ENCODE measurements at places on chromosomes 11 and 22.

DNA sequence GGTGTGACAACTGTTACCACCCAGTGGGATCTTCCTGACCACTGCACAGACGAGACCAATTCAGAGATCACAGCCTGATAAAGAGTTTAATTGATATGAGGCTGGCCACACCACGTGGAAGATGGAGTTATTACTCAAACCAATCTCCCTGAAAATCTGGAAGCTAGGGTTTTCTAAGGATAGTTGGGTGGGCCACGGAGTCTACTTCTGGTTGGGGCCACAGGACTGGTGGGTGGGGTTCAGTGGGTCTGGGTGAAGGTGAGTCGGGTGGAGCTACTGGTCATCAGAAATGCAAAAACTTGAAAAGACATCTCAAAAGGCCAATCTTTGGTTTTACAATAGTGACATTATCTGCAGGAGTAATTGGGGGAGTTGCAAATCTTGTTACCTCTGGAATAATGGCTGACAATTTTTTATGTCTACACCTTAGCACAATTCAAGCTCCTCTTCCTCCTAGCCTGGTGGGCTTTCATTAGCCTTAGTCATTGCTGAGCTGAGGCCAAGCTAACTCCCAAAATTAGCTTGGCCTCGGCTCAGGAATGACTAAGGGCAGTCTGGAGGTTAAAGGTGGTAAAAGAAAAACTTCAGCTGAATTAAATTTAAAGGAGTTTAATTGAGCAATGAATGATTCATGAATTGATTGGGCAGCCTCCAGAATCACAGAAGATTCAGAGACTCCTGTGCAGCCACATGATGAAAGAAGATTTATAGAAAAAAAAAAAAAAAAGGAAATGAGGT lies 13.1 kb downstream of the C11orf96 start:
- DNase-seq, result no peak

- no peak for DNase-seq
Observed at GRCh38 chr11:70661761-70662501, 263.6 kb downstream of the CTTN start.

DNA sequence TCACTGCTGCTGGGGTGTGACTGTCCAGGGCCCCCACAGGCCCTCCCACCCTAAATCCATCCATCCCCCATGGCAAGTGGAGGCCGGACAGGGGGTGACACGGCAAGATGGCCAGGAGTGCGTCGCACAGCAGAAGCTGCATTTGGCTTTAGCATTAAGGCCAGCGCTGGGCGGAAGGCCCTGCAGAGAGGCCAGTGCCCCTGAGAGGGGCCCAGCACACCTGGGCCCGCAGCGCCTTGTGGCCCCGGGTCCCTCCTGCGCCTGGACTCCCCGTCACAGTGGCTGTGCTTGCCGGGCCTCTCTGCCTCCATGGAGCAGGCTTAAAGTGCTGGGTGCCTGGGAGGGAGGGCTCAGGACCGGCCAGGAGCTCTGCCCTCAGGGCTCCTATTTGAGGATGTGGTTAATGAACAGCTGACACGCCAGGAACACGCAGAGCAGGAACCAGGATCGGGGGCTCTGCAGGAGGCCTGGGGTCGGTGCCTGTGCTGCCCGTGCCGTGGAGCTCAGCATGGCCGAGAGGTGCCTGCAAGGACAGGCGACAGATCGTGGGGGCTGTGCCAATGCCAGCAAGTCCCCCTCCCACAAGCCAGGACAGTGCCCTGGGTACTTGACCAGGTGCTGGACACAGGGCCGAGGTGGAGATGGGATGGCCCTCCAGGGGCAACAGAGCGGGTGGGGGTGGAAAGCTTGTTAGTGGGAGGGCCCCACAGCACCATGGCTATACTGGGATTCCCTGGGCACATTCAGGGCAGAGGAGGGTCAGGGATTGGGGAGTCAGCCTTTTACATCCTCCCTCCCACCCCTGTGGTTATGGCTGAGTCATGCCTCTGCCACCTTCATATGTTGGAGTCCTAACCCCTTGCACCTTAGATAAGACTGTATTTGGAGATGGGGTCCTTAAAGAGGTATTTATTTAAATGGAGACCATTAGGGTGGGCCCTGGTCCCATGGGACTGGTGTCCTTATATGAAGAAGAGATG lies 30.9 kb upstream of the CARS1 start:
- no peak for DNase-seq

DNA sequence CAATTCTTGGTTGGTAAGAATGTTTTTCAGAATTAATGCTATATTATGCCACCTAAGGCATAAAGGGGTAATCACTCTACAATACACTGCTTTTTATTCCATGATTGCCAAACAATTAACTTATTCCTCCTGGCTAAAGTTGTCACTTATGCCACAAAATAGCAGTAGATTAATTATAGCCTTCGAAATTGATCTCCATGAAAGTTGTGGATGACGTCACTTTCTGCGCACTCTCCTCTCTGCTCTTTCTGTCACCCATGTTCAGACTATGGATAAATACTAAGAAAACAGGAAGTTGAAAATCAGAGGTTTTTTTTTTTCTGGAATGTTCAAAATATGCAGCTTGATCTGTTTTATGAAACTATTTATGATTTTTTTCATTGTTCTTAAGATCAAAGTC lies 790.1 kb upstream of the CNTN5 start:
- no peak for DNase-seq

GRCh38 chr22:31826443-31826842 lies 72.6 kb downstream of the DEPDC5 start:
- DNase-seq, result no peak

DNA sequence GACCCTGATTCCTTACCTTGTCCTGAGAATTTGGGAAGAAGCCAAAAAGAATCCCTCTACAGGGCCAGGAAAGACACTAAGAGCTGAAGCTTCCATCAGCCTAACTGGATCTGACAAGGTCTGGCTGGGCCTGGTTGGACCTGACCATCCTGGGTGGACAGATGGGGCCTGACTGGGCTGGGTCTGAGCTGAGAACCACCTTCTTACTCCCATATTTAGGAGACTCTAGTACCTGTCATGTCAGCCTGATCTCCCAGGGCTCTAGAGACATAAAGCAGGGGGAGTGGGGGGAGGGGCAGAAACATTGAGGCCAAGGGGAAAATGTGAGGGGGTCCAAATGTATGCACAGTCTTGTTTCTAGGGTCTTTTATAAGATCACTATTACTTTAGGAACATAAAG lies 129.9 kb downstream of the BUD13 start:
- DNase-seq, result no peak

GRCh38 chr11:707817-708420 lies 1.9 kb downstream of the EPS8L2 start:
- DNase-seq, result no peak

- DNase-seq, result no peak
Observed at GRCh38 chr11:19435306-19435989, 194.7 kb upstream of the E2F8 start.

DNA sequence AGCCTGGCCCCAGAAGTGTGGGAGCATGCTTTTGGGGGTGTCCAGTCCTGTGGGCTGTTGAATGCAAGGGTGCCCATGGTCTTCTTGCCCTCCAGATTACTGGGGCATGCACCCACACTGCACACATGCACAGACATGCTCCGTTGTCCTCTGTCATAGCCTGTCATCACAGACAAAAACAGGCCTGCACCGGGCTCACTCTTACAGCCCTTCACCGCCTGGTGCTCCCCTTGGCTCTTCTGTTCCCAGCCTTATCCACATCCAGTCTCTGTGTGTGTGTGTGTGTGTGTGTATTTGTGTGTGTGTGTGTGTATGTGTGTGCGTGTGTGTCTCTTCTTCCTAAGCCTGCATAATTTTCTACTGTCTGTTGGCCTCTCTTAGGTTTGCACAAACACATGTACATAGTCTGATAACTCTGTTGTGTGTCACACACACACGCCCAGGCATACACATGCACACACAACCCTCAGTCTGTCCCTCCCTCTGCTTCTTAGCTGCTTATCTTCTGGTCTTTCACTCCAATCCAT lies 23.4 kb upstream of the NECTIN1 start:
- no peak for DNase-seq

- DNase-seq, result no peak
Observed at GRCh38 chr11:86954269-86955110, 705 bp downstream of the FZD4 start.

DNA sequence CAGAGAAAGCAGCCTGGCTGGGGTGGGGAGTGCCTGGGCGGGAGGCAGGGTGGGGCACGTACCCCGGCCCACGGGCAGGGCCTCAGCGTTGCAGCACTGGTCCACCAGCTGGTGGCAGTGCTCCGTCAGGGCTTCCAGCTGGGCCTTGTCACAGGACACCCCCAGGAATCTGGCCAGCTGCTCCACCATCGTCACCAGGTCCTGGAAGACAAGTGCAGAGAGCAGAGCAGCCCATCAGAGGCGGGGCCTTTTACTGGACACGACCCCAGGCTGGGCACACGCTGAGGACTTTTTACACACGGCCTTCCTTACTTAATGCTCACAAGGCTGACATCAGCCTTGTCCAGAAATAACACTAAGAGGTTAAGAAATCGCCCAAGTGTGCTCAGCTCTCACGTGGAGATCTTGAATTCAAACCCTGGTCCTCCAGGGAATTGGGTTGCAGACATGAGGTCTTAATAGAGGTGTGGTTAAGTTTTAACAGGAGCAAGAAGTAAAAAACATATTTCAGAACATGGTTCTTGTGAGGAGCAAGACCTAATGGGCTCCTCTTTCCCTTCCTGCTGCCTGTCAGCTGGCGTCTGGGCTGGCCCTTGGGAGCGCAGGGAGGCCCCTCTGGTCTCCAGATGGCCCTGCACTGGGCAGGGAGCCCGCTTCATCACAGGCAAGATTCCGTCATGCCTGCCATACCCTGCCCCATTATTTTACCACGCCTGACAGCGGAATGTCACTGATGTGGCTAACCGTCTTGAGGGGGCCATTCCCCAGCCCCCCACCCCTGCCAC lies 17.1 kb upstream of the EFCAB6 start:
- peak; percentile 57 for DNase-seq

DNA sequence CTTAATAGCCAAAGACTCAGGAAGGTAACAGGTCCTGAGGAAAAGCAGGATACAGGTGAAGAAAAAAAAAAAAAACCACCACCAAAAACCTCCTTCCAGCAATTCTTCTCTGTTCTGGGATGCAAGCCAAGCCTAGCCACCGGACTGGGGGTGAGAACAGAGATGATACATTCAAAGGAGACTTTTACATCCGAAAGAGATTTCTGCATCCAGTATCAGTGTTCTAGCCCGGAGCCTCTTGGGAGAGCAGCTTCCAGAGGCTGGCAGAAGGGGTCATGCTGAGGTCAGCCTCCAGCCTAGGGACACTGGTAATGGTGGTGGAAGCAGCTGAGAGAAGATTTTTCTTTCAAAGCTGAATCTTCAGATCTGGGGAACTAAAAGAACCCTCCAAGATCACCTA lies 76.2 kb downstream of the KCNC1 start:
- no peak for DNase-seq

- no peak for DNase-seq
Observed at GRCh38 chr11:69445131-69445470, 36.4 kb upstream of the LINC01488 start.

DNA sequence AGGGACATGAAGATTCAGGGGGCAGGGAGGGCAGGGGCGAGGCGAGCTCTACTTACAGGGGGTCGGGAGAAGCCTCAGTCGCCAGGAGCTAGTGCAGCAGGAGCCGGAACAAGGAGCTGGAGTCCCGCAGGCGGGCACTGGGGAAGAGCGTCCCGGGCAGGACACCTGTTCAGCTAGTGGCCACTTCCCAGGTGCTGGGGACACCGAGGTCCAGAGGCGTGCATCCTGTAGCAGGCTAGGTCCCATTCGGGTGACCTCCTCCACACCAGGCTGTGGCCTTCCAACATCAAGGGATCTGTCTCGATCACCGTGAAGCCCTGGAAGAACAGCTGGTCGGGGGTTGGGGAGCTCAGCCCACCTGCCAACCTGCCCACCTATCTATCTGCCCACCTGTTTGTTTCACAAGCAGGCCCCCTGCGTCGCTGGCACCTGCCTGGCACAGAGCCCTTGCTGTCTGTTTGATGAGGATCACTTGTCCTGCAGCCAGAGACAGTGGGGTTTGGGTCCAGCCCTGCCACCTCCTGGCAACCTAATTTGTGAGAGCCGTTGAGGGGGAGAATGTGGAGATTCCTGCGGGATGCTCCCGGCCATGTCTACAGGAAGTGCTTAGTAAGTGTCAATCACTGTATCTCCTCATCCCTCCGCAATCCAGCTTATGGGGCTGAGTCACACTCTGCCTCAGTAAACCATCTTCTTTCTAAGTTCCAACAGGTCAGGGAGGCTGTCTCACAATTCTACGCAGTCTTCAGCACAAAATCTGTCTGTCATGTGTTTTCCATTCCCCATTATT lies 940.9 kb downstream of the BRD1 start:
- DNase-seq, result no peak

GRCh38 chr11:85772695-85773094 lies 38.2 kb downstream of the SYTL2 start:
- DNase-seq, result no peak

- DNase-seq, result no peak
Observed at GRCh38 chr11:90593099-90593498, 370.2 kb upstream of the CHORDC1 start.

Measured in SHP77 (cell line).